Stimulated activated CD8-positive, alpha-beta memory T cell treated with anti-CD3 and anti-CD28 coated beads, Interleukin-4, amount 100 ng/mL, for 1 hour (primary cell): ENCODE measurements at places on chromosomes 2 and 18.

DNA sequence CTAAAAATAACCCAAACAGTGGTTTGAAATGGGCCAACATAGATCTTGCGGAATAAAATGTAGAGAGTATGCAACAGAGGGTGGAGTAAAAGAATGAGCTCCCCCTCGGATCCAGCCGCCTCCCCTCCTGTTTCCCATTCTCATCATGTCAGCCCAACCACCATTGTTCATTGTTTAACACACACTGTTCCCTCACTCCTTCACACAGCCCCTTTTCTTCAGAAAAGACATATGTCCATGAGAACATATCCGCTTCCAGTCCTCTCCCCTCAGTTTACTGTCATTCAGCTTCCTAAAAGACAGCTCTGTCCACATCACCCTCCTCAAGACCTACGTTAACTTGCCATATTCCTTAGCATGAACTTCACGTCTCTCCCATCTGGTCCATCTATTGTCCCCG is 62.9 kb upstream of the SERTAD2 start:
- DNase-seq = no peak

DNA sequence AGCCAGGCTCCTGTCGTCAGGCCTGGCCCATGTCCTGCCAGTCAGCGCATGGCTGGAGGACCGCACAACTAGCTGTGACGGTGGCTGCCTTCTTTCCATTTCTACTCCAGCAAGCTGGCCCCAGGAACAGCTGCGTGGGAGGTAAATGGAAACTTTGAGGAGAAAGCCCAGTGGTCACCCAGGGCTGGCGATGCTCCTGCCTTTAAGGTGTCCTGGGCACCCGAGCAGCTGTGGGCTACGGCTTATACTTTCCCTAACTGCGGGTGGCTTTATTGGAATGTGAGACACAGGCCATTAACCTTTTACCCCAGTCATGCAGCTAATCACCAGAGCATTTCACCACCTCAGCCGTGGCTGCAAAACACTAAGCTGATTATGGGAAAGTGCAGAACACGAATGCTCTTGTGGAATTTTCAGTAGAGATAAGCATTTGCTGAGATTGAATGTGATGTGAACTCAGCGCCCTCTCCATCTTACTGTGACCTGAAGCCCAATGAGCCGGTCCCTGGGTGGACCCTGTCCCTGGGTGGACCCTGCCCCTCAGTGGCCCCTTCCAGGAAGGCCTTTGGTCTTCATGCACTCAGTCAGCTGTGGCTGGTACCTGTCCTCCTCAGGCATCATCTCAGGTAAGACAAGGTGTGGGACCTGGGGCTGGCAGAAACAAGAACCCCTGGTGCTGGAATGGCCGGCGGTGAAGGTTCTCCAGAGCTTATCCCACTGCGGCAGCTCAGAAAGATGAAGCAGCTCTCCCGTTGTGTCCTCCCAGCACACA is 275.4 kb upstream of the HS6ST1 start:
- DNase-seq = no peak

GRCh38 chr2:147630585-147630984 is 214.2 kb upstream of the ACVR2A start:
- no peak for DNase-seq

- DNase-seq = no peak
These were observed 69.9 kb downstream of the TRIP12 start for GRCh38 chr2:229851870-229852269.

- DNase-seq = no peak
These were observed at the start of gene DSG1 for GRCh38 chr18:31317860-31318259. TSS of gene DSG1 (plus strand) at chr18:31318160. CDS start at chr18:31318301, 141 bp downstream.

GRCh38 chr2:202039278-202040078 is 5.8 kb downstream of the FZD7 start:
- no peak for DNase-seq

GRCh38 chr2:120659275-120659977 is 76.2 kb upstream of the GLI2 start:
- no peak for DNase-seq

GRCh38 chr2:43052204-43052943 is 174.0 kb downstream of the ZFP36L2 start:
- DNase-seq = no peak

- no peak for DNase-seq
These were observed 19.8 kb downstream of the HDAC4 start for GRCh38 chr2:239380831-239381708.

DNA sequence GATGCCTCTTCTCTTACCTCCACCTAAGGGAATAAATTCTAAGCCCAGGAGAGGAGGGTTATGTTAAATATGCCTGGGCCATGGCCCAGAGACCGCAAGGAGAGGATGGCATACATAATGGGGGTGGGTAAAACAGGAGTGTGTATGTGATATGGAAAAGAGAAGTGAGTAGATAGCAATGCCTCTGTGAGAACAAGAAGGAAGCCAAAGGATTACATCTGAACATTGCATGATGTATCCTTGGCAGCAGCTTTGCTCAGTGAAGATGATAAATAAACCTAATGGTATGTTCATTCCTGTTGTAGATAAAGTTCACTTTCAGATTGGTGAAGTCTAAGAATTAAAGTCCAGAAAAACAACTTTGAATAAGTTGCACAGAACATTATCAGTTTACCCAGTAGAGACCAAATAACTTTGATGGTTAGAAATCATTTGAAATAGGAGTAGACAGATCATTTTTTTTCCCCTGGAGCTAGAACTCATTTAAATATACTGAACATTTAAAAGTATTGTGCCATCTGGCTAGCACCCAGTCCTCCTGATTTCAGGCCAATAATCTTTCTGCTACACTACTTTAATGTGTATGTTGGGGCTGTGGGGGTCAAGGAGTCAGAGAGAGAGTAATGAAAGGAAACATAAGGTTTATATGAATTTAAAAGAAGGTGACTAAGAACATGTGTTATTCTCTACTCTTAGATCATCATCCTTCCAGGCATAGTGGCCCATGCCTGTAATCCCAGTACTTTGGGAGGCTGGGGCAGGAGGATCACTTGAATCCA is 231.7 kb downstream of the PARD3B start:
- no peak for DNase-seq

- no peak for DNase-seq
These were observed 38.5 kb upstream of the GPR17 start for GRCh38 chr2:127607399-127607908.

- DNase-seq = no peak
These were observed 58.8 kb upstream of the ST8SIA5 start for GRCh38 chr18:46815661-46816060.

- DNase-seq = no peak
These were observed 47.8 kb upstream of the CREB1 start for GRCh38 chr2:207481924-207482323.

DNA sequence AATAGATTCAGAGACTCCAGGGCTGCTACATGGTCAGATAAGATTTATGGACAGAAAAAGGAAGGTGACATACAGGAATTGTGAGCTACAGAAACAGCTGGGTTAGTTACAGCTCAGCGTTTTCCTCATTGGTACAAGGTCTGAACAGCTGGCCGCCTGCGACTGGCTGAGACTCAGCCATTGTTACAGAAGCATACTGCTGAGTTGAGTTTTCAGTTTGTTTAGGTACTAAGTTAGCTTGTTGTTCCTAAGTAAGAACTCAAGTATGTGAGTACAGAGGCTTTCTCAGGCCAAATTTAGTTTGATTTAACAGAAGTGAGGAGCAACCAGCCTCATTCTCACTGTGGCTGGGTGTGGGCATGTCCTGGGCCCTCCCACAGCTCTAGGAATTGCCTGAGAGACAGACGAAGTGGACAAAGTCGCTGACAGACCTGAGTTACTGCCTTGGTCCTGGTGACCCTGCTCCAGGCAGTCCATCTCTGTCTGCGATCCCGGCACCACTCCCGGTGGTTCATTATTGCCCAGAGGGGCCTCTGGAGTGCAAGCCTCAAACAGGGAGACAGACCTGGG is 27.8 kb upstream of the RHOB start:
- DNase-seq = no peak

- DNase-seq = no peak
These were observed 9.2 kb downstream of the G6PC2 start for GRCh38 chr2:168910330-168910729.

DNA sequence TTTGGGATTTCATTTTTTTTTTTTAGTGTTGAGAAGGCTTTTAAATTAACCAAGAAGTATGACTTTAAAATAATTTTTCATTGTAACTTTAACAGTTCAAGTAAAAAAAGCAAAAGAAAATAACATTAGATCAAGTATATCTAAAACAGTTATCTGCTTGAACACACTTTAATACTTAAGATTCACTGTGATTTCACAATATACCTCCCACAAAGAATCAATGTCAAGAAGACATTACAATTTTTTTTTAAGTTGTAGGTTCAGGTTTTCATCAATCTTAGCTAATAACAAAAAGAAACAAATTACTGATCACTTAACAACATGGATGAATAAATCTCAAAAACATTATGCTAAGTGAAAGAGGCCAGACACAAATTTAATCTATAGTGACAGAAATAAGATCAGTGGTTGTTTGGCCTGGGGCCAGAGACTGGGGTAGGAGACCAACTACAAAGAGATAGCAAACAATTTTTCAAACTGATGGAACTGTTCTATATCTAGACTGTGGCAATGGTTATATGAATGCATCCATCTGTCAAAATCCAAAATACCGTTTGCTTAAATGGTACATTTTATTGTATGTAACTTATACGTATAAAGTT is 74.8 kb upstream of the FRZB start:
- no peak for DNase-seq

DNA sequence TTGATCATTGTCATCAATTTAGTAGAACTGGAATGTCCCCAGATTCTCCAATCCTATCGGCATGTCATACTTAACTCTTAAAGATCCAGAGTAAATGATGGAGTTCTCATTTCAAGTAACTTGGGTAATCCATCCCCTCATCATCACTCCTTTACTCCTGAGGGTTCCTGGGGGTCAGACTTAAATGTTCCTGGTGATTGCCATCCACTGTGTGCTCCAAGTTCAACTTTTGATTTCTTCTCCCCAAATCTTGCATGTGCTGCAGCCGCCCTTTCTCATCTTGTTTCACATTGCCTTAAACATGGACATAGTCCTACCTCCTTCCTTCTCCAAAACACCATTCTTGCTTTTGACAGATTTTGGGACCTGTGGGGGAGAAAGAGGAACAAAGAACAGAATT is 43.2 kb downstream of the HNMT start:
- DNase-seq = no peak

- DNase-seq = no peak
These were observed 77.0 kb upstream of the TMEM200C start for GRCh38 chr18:5972298-5972697.

DNA sequence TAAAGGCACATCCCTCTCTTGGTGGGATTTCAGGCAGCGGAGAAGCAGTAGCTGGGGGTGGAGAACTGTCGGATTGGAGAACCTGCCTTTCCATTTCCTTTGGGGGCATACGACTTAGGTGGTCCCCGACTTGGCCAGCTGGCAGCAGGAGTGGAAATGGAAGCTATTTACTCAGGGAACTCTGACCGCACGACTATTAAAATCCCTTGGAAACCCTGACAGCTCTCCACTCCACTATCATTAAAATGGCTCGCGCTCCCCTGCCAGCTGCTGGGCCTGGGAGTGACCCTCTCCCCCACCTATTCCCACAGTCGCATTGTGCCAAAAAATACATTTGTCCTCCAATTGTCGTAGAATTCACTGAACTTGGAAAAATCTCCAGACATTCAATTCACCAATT is 77.7 kb upstream of the APCDD1 start:
- DNase-seq = no peak

GRCh38 chr2:221973502-221973901 is 325.3 kb downstream of the PAX3 start:
- DNase-seq = no peak

DNA sequence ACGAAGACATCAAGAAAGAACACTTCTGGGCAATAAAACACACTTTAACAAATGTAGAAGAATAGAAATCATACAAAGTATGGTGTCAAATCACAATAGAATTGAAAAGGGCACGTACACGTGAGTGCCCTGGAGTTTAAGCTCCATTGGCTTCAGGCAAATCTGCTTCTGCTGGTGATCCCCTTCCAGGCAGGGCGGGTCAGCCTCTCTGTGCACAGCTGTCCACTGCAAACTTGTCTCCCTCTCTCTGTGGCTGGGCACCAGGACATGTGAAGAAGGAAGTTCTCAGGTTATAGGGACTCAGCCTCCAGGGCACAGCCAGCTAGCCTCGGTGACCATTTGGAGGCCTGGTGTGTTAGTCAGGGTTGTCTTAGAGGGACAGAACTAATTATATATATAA is 66.0 kb downstream of the ST3GAL5 start:
- no peak for DNase-seq
